ENCODE measurements at places on chromosomes 16 and 17. TPM values are rescaled to one million over a fixed set of nuclear protein-coding genes. Genes with fewer than 3 reads are reported as not detected.
A peak's percentile ranks its signal among the peaks of the same experiment; 100 is the strongest.

OR4D1 gene
- polyA plus RNA-seq, result not detected

WFIKKN2 gene
- 3.3 TPM for polyA plus RNA-seq

DNA sequence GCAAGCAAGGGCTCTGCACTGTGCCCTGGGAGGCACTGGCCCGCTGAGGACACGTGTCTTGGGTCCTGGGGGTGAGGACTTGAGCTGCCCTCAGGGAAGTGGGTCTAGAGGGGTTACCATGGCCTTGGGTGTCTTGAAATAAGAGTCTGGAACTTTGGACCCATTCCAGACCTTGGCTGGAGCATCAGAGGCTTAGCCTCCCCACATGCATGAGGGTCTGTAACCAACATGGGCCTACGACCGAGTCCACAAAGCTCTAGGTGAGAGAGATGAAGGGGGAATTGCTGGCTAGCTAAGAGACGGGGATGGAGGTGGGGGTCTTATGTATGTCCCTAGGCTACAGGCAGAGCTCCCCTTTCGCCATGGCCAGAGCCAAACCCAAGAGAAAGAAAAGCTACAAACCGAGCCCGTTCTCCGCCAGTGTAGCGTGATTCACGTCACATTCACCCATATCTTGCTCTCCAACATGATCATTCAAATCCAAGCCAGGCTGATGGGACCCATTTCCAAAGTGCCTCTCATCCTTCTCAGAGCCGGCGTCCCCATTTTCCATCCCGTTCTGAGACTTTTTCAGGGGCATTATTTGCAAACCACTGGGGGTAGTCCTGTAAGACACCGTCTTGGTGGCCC is 120.1 kb downstream of the CDYL2 start:
- no peak for DNase-seq

GRCh38 chr16:11572301-11572995 is 14.3 kb downstream of the LITAF start:
- DNase-seq, result no peak

DNA sequence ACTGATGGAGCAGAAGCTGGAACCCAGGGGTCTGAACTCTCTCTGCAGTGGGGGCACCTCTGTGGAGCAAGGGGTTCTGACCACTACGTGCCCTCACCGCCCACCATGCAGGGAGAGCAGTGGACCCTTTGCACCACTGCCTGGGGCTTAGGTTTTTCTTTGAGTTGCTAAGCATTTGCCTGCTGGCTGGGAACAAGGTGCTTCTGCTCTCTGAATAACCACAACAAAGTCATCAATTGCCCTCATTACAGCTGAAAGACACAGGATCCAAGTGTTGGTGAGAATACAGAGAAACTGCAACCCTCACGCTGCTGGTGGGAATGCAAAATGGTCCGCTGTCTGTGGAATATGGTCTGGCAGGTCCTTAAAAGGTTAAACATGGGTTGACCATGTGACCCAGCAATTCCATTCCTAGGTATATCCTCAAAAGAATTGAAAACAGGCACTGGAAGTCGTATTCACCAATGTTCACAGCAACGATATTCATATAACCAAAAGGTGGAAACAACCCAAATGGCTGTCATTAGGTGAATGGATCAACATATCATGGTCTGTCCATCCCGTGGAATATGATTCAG is 22.8 kb downstream of the NLRC3 start:
- DNase-seq, result no peak

DNA sequence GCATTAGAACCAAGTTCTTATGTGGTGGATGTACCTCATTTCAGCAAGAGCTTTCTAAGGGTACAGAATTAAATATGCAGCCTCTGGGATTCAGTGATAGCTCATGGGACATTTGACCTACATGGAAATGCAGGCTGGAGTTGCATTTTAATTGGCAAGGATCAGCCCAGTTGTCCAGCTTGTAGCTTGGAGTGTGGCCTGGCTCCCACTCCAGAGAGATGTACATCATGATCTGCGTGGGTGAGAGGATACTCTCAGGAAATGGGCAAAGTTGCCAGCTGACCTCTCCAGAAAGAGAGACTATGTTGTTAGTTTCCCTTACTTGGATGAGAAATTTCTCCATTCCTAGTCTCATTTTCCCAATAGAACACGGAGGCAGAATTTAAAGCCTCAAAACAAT is 555.3 kb downstream of the MAF start:
- DNase-seq, result peak; percentile 16
